Activated T-helper 1 cell treated with anti-CD3 and anti-CD28 coated beads, Interleukin-12 subunit alpha, Interleukin-12 subunit beta, Interleukin-2, Interleukin-4 antibody, amounts not matched to agents 30 ng/mL and 10 ng/mL and 1 ng/mL, durations not matched to agents 14 hours and 24 hours and 36 hours (primary cell): ENCODE measurements at places on chromosomes 3 and 15. TPM values are rescaled to one million over a fixed set of nuclear protein-coding genes. Genes with fewer than 3 reads are reported as not detected.
A peak's percentile ranks its signal among the peaks of the same experiment; 100 is the strongest.

- no peaks in the 10 kb centered on the region for H3K36me3 ChIP-seq
- H3K27me3 ChIP-seq = no peaks in the 10 kb centered on the region
- H3K4me1 ChIP-seq = peaks cover 48% of the 10 kb centered on the region
These were observed 112.7 kb downstream of the CHSY1 start for GRCh38 chr15:101138913-101139880.

Gene PIERCE2
- total RNA-seq = not detected in 2 replicates

GRCh38 chr3:187935623-187936156 lies 190.4 kb upstream of the BCL6 start:
- no peak for DNase-seq
- H3K4me3 ChIP-seq = peak overlapping the region; percentile 40
- peaks cover 10% of the 10 kb centered on the region for H3K36me3 ChIP-seq
- peaks cover 19% of the 10 kb centered on the region for H3K4me1 ChIP-seq
- H3K27me3 ChIP-seq = peaks cover 13% of the 10 kb centered on the region

DNA sequence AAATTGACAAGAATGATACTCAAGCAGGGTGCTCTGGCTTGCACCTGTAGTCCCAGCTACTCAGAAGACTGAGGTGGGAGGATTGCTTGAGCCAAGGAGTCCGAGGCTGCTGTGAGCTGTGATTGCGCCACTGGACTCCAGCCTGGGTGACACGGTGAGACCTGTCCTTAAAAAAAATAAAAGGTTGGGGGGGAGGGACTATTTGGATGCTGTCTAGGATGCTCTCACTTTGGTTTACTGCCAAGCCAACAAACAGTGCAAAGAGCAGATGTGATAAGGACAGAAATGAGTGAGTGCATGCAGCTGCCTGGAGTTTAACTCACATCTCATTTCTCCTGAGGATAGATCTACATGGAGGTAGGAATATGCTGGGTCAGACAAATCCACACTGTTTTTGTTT lies 130.0 kb downstream of the FRMD4B start:
- no peak overlapping the region for H3K4me3 ChIP-seq
- peaks cover 6% of the 10 kb centered on the region for H3K27me3 ChIP-seq
- H3K27ac ChIP-seq = no peak overlapping the region
- DNase-seq = no peak

GRCh38 chr3:184986366-184986889 lies 166.4 kb downstream of the C3orf70 start:
- no peaks in the 10 kb centered on the region for H3K4me1 ChIP-seq
- H3K27ac ChIP-seq = no peak overlapping the region
- peaks cover 23% of the 10 kb centered on the region for H3K36me3 ChIP-seq
- DNase-seq = no peak

Gene ELL3
- total RNA-seq = 0.41 and 0.73 TPM in 2 replicates

- H3K4me1 ChIP-seq = peaks cover 18% of the 10 kb centered on the region
- no peak for DNase-seq
- no peak overlapping the region for H3K4me3 ChIP-seq
- no peaks in the 10 kb centered on the region for H3K36me3 ChIP-seq
- H3K27ac ChIP-seq = no peak overlapping the region
These were observed 142.4 kb upstream of the RGMA start for GRCh38 chr15:93231261-93231925.

Gene PTH1R
- not detected in 2 replicates for total RNA-seq

DNA sequence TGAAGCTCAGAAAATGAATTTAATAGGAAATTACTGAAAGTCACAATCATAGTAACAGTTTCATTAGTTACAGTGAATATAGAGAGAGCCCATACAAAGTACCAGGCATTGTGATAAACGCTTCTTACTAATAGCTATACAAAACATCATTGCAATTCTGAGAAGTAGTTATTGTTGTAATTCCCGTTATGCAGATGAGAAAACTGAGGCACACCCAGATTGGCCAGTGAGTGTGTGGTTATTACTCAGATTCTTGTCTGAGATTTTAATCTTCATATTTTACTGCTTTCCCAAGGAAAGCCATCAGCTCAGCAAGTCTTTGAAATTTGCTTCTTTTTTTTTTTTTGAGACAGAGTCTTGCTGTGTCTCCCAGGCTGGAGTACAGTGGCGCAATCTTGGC lies 14.3 kb downstream of the FLNB start:
- H3K36me3 ChIP-seq = no peaks in the 10 kb centered on the region
- DNase-seq = no peak
- no peak overlapping the region for H3K4me3 ChIP-seq
- peak overlapping the region; percentile 70 for H3K27ac ChIP-seq
- H3K4me1 ChIP-seq = peaks cover 64% of the 10 kb centered on the region

GRCh38 chr3:28188686-28189085 lies 52.7 kb upstream of the CMC1 start:
- no peak overlapping the region for H3K4me3 ChIP-seq
- H3K4me1 ChIP-seq = no peaks in the 10 kb centered on the region
- H3K36me3 ChIP-seq = no peaks in the 10 kb centered on the region
- no peak overlapping the region for H3K27ac ChIP-seq
- H3K27me3 ChIP-seq = no peaks in the 10 kb centered on the region

Gene ARGFX
- not detected in 2 replicates for total RNA-seq

Gene SAXO2
- 0.54 and 0.57 TPM in 2 replicates for total RNA-seq

DNA sequence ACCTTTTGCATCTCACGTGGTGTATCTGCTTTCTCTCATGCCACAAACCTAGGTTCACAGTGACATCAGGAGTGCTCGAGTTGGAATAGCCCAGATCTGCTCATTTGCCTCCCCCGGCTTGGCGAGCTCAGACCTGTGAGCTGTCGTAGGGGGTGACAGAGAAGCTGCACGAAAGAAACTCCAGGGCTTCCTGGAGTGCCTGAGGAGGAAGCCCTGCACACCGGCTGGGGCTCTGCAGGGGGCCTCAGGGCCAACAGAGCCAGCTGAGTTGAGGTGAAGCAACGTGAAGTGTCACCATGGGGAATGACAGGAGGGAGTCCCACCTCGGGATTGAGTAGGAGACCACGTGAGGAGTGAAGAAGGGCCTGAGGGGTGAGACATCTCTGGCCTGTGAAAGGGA lies 62.5 kb downstream of the RPN1 start:
- no peak overlapping the region for H3K27ac ChIP-seq
- H3K36me3 ChIP-seq = no peaks in the 10 kb centered on the region
- H3K4me1 ChIP-seq = peaks cover 17% of the 10 kb centered on the region
- DNase-seq = no peak
- peaks cover 5% of the 10 kb centered on the region for H3K27me3 ChIP-seq

GRCh38 chr3:190325923-190326322 lies 3.7 kb upstream of the CLDN1 start:
- H3K4me1 ChIP-seq = peaks cover 23% of the 10 kb centered on the region
- no peak for DNase-seq
- no peak overlapping the region for H3K4me3 ChIP-seq
- no peak overlapping the region for H3K27ac ChIP-seq
- no peaks in the 10 kb centered on the region for H3K36me3 ChIP-seq
- peaks cover 23% of the 10 kb centered on the region for H3K27me3 ChIP-seq

Gene FEZF2
- total RNA-seq = not detected in 2 replicates

- peaks cover under 1% of the 10 kb centered on the region for H3K27me3 ChIP-seq
- no peaks in the 10 kb centered on the region for H3K4me1 ChIP-seq
- H3K4me3 ChIP-seq = no peak overlapping the region
- DNase-seq = no peak
- no peaks in the 10 kb centered on the region for H3K36me3 ChIP-seq
- H3K27ac ChIP-seq = no peak overlapping the region
These were observed 189.2 kb upstream of the SLCO3A1 start for GRCh38 chr15:91664224-91664836.

- H3K4me1 ChIP-seq = peaks cover 2% of the 10 kb centered on the region
- no peak overlapping the region for H3K27ac ChIP-seq
- H3K36me3 ChIP-seq = peaks cover 56% of the 10 kb centered on the region
- no peak overlapping the region for H3K4me3 ChIP-seq
- no peak for DNase-seq
These were observed 37.5 kb downstream of the TSPAN3 start for GRCh38 chr15:77033417-77033728.

DNA sequence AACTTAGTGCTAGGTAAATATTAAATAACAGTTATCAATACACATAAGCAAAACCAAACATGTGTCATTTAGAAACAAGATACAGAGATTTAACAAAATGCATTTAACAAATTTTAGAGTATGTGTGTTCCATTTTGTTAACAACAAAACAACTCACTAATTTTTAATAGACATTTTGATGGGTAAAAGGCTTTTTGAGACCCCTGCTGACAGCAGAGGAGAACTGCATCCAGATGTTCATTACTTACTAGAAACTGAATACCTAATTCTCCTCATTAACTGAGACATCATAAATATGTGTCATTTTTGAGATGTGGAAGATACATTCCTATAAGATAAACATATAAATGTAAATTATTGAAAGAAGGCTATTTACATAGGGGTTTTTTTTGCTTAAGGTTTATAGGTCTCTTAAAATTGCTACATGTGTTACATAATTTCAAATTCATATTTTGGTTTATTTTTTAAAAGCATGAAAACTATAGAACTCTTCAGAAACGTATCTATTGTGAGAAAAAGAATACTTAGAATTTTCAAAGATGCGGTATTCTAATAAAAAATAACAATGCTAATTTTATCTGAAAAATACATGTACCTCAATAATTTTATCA lies 1009.8 kb downstream of the TUSC7 start:
- H3K4me3 ChIP-seq = no peak overlapping the region
- H3K27me3 ChIP-seq = no peaks in the 10 kb centered on the region
- no peaks in the 10 kb centered on the region for H3K36me3 ChIP-seq
- no peak for DNase-seq
- no peaks in the 10 kb centered on the region for H3K4me1 ChIP-seq

Gene CKMT1A
- total RNA-seq = 0.15 and 0.16 TPM in 2 replicates

Gene FBN1
- 0.47 and 0.61 TPM in 2 replicates for total RNA-seq

DNA sequence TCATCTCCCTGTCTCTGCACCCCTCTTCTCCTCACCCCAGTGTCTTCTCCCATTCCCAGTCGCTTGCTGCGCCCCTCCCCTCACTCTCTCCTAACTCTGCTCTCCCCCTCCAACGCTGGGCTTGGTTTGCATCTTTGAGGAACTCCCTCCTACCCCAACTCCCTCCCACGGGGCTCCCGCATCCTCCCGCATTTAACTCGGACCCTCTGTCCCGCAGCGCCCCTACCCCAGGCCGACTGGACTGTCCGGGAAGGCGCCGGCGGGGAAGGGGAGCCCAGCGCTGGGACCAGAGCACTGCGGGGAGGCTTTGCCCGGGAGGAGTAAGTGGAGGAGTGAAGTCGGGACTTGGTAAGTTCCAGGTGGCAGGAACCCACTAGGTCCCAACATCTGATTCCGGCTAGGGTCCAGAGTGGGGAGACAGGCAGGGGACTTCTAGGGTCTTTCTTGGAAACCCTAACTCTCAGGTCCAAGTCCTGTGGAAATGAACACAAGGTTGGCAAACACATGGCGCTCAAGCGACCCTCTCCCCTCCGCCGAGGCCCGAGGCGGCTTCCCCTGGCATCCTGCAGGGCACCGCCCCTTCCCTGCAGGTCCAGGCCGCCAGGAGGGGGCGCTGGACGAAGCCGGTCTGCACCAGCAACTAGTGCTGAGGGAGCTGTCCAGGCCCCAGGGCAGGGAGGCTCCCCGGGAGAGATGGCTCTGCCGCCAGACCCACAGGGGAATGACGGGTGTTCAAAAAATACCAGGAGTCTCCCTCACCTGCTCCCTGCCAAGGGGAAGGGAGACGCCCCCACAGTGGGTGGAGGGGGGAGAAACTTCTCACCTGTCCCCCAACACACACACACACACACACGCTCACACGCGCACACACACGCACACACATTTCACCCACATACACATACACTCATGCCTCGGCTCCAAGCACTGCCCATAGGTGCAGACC lies 53.2 kb downstream of the LHFPL4 start:
- peaks cover 20% of the 10 kb centered on the region for H3K27me3 ChIP-seq
- H3K4me3 ChIP-seq = no peak overlapping the region
- H3K27ac ChIP-seq = no peak overlapping the region
- no peaks in the 10 kb centered on the region for H3K4me1 ChIP-seq

DNA sequence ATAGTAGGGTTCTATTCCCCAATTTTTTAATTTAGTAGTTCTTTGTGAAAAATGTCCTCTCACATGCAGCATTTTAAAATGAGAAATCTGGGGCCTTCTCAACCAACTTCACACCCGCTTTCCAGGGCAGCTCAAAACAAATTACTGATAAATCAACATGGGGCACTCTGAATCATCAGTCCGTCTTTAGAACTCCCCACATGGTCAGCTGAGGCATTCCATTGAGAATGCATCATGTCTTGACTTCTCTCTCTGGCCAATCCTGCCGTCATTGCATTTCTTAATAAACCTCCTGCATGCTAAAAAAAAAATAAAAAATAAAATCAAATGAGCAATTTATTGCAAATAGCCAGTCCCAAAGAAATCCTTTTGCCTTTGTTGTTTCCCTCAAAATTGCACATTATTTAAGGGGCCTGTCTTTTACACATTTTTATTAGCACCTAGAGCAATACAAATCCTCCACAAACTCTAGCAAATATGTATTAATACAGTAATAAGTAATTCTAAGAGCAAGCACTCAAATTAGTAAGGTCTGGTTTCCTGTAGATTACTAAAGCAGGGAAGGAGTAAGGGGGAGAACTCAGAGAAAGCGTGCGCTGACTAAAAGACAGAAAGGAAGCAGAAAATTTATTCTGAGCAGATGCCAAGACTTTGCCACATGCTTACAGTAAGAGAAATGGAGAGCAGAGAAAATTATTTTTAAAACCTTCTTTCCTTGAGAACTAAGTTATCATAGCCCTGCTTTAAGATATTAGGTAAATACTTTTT lies 175.7 kb downstream of the TNIK start:
- H3K27ac ChIP-seq = peak overlapping the region; percentile 52
- peaks cover 14% of the 10 kb centered on the region for H3K36me3 ChIP-seq
- no peak overlapping the region for H3K4me3 ChIP-seq
- H3K27me3 ChIP-seq = no peaks in the 10 kb centered on the region
- DNase-seq = no peak

GRCh38 chr15:81170511-81170910 lies 26.2 kb upstream of the IL16 start:
- peaks cover 15% of the 10 kb centered on the region for H3K4me1 ChIP-seq
- peaks cover 16% of the 10 kb centered on the region for H3K27me3 ChIP-seq
- no peak for DNase-seq
- H3K4me3 ChIP-seq = no peak overlapping the region
- H3K27ac ChIP-seq = no peak overlapping the region

GRCh38 chr3:58668247-58668646 lies 1.7 kb upstream of the FAM3D start:
- no peaks in the 10 kb centered on the region for H3K4me1 ChIP-seq
- peaks cover 1% of the 10 kb centered on the region for H3K27me3 ChIP-seq

Gene LXN
- 16.4 and 17.7 TPM in 2 replicates for total RNA-seq

GRCh38 chr15:83545804-83546511 lies 98.8 kb downstream of the SH3GL3 start:
- peaks cover 9% of the 10 kb centered on the region for H3K27me3 ChIP-seq
- DNase-seq = no peak
- no peak overlapping the region for H3K27ac ChIP-seq
